ENCODE measurements at places on chromosomes 13 and 19.

GRCh38 chr13:79870123-79870522 lies 389.2 kb downstream of the NDFIP2 start:
- no peak for DNase-seq

DNA sequence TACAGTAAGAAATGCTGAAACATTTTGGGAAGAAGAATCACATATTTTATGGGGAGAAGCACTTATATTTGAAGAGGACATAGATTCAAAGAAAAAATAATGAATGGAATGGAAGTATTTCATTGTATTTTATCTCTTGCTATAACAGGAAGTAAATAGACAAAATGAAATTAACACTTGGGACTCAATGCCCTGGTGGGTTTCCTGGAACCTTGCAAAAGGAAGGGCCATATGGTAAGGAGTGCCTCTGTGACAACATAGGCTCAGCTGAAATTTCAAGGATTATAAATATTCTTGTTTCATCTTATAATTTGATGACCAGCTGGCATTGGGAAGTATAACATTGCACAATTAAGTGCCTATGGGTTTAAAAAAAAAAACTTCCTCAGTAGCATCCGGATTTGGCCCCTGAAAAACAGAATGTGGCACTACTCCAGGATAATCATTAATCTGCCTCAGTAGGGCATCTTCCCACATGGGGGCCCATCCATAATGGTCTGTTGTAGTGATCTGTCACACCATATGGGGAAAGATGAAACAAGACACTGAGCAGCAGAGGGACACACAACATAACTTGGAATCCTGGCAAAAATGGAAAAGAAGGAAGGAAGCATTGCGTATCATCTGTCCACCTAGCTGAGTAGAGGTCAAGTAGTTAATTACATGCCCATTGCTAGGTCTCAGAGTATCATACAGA lies 321.6 kb downstream of the NDFIP2 start:
- DNase-seq = peak; percentile 49

DNA sequence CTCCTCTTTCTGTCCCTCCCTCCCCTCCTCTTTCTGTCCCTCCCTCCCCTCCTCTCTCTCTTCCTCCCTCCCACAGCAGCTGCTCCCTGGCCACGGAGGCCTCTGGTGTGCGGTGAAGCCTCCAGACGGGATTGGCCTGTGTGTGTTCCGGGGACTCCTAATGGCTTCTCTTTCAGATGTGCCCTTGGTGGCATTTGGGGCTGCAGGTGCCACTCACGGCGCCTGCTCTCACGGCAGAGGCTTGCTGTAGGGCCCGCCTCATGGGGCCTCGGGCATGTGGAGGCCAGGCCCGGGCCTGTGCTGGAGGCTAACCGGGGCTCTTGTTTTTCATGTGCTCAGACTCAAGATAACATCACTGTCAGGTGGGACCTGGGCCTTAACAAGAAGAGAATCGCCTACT lies 20.9 kb downstream of the UPF1 start:
- no peak for DNase-seq

- no peak for DNase-seq
These were observed at the start of gene DPRX for GRCh38 chr19:53631949-53632407. Gene DPRX, plus strand, starts transcription at chr19:53631999. Its CDS starts 108 bp downstream, at chr19:53632107.

DNA sequence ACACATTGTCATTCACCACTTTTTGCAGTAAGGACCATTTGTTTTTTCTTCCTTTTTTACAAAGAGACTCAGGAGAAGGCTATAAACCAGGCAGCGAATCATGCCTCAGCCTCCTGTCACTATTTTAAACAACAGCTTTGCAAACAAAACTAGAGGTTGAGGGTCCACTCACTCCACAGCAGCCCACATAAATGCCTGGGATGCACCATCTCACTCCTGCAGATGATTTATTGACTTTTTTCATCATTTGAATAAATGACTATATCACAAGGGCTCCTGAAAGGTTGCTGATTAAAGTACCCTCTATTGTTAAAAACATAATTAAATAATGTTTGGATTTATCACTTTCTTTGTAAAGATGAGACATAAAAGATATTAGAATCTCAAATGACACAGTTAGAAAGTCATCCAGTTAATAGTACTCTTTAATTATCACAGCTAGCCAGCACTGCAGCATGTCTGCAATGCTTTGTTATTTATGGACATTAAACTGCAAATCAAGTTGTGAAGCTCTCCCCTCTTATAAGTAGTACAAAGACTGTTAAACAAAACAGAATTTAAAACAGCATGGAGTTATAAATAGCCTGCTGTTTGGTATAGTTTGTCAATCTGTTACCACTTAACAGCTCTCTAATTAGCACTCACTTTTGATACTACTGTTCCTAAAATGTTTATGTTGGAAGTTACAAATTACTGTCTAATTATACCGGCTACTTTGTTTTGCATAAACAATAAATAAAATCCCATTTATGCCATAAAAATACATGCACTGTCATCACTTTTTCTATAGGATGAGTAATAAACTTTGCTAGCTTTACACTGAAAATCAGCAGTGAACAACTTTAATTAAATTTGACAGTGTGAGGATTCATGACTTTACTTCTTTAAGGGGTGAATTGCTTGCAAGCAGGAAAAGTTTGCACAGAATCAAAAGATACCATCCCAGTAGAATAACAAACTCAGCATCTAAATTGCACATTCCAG lies 853.2 kb downstream of the UQCRFS1 start:
- no peak for DNase-seq

DNA sequence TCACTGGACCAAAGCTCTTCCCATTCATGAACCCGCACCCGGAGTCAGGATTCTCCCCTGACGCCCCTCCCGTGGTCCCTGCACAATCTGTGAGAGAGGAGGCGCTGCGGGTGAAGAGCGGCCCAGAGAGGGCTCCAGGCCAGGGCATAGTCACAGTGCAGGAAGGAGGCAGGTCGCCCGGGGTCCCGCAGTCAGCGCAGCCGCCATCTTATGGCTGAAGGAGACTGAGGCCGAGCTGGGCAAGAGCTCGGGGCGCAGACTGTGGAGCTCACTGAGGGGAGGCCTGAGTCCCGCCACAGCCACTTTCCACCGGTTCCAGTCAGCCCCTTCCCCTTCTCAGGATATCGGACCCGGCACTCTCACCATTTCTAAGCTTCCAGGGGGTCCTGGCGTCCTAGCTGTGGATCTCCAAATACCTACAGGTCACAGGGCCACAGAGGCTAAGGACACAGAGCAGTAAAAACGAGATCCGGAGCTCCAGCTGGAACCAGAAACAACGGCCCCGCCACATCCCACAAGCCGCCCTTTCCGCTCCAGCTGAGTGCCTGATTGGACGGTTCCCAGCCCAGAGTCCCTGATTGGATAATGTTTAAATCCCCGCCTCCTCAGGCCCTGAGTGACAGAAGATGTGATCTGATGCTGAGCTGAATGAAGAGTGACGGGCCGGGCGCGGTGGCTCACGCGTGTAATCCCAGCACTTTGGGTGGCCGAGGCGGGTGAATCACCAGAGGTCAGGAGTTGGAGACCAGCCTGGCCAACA lies at the start of gene ZNF99:
Gene ZNF99 (minus strand): TSS at position 501 of the 760 bp plus-strand sequence. CDS start 135 bp downstream, at position 366.
- peak; percentile 30 for DNase-seq

GRCh38 chr19:17327068-17327653 lies 7.5 kb downstream of the ANO8 start:
- no peak for DNase-seq

- no peak for DNase-seq
These were observed 39.9 kb downstream of the MBNL2 start for GRCh38 chr13:97262058-97262457.

DNA sequence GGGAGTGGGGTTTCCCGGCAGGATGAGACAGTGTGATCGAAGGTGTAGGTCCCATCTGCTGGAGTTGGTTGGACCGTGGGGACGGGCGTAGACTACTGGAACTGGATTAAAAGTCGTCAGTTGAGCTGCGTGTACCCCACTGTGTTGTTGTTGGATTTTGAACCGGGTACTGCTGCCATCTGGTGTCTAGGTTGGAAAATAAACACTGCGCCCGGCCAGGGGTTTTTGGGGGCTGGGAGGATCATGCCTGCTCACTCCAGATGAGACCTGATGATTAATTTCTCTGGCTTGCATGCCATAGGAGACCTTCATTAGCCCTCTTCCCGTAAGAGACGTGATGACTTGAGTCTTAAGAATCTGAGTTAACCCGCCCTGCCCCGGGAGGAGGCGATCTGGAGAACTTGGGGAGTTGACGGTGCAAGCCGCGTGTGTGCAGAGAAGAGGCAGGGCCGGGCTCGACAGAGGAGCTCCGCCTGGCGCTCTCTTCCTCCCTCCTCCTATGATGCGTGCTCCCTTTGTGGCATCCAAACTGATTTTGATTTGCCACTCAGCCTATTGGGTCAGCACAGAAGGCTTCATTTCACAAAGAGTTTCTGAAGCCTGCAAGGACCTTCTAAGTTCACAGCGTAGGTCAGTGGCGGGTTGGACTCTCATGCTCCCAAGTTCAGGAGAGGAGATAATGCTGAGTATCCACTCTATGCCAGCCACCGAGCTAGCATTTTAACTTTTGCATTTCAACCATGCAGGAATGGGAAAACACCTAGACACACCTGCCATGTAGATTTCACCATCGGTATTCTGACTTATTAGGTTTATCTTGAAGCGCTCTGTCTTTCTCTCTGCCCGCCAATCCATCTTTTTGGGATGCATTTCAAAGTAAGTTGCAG lies 2.7 kb downstream of the UHRF1 start:
- DNase-seq = peak; percentile 75

All from NCI-H82 (cell line).